ENCODE measurements at places on chromosomes 6 and 20.
A peak's percentile ranks its signal among the peaks of the same experiment; 100 is the strongest.

- ATAC-seq: peak; percentile 14
These were observed 7.8 kb downstream of the NFYA start for GRCh38 chr6:41080621-41081020.

DNA sequence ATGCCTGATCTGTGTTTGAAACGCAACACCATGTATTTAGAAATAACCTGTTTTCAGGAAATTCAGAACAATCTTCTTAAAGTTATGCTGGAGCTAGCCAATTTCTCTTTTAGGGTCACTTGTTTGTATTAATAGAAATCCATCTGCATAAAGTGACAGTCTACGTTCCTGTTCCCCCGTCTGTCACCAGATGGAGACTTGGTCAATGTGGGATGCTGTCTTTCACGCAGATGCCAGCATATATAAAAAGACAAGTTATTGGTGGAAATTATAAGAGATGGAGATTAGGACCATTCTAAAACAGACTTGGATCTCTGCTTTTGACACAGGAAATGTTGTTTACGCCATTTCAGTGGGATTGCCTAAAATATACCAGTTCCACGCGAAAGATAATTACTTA is 162.5 kb upstream of the STMND1 start:
- no peak for ATAC-seq

- ATAC-seq: no peak
These were observed 127.8 kb downstream of the KIF16B start for GRCh38 chr20:16445482-16445881.

GRCh38 chr6:29071831-29072723 is 15.0 kb downstream of the OR2B3 start:
- ATAC-seq: peak; percentile 46

- no peak for ATAC-seq
These were observed 97.8 kb upstream of the BHLHE23 start for GRCh38 chr20:63104312-63105181.
